ENCODE measurements at places on chromosomes 1 and 21.

- H3K27me3 ChIP-seq: peaks cover 57% of the 10 kb centered on the region
- no peak overlapping the region for H3K27ac ChIP-seq
- no peak overlapping the region for H3K4me3 ChIP-seq
- no peak for DNase-seq
- H3K36me3 ChIP-seq: no peaks in the 10 kb centered on the region
Measured at GRCh38 chr1:205452933-205453332, 2.9 kb downstream of the BLACAT1 start.

- no peaks in the 10 kb centered on the region for H3K36me3 ChIP-seq
- H3K27ac ChIP-seq: no peak overlapping the region
- no peak for DNase-seq
- H3K27me3 ChIP-seq: peaks cover 6% of the 10 kb centered on the region
- H3K4me3 ChIP-seq: no peak overlapping the region
Measured at GRCh38 chr1:112387807-112388206, 8.2 kb upstream of the CTTNBP2NL start.

GRCh38 chr1:166999075-166999474, 10.0 kb downstream of the MAEL start:
- H3K4me1 ChIP-seq: no peaks in the 10 kb centered on the region
- H3K27me3 ChIP-seq: no peaks in the 10 kb centered on the region

DNA sequence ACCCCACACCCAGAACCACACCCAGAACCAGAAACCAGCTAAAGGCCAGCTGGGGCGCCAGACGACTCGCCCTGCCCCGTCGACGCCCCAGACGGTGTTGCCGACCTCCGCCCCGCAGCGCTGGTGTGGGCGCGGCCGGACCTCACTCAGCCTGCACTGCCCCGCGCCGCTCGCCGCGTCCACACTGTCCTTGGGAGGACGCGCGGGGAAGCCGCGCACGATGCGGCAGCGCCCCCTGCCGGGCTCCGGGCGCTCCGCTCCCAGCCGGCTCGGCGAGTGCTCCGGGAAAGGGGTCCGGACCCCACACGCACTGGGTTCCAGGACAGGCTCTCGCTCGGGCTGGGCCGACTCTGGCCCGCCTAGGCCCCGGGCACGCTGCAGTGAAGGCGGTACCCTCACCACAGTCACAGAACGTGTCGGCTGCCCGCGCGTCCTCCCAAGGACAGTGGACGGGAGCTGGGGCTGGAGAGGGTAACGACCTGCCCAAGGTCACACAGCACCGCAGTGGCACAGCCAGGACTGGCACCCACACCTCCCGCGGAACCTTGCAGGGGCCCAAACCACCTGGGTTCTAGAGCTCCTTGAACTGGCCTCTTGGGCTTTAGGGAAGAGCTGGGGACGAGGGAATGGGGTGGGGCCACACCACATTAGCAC, 90.2 kb downstream of the DMRTA2 start:
- peak; percentile 36 for DNase-seq
- H3K4me1 ChIP-seq: peaks cover 14% of the 10 kb centered on the region
- H3K27me3 ChIP-seq: peaks cover 19% of the 10 kb centered on the region
- H3K36me3 ChIP-seq: no peaks in the 10 kb centered on the region

- H3K36me3 ChIP-seq: no peaks in the 10 kb centered on the region
- no peaks in the 10 kb centered on the region for H3K27me3 ChIP-seq
- no peak overlapping the region for H3K4me3 ChIP-seq
- no peaks in the 10 kb centered on the region for H3K4me1 ChIP-seq
- DNase-seq: no peak
- H3K27ac ChIP-seq: no peak overlapping the region
Measured at GRCh38 chr1:199020904-199021303, 382.1 kb downstream of the PTPRC start.

DNA sequence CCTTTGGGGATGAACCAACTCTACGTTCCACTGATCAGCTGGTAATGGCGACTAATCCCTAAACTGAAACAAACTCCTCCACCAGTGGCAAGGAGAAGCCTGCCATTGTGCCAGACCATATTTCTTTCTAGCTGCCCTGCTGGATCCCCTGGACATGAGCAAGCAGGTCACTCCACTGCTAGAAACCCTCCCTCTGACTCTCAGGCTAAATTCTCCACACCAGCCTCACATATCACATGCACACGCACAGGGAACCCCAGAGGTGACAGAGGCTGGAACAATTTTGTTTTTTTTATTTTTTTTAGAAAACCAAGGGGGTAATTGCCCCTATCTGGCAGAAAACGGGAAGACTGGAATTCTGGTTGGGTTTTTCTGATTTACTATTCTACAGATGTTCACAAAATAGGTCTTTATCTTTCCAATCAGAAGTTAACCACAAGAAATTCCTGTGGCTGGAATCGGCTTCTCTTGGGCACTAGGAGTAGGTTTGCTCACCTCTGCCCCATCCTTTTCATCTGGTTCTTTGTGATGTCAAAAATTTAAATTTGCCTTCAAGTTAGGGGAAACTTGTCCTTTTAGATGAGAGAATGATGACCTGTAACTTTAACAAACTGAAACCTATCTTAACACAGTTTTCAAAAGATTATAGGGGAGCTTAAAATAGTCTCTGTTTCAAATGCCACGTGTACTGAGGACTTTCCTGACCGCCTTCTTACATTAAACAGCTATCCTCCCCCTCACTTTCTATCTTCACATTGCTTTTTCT, 258.1 kb downstream of the SDCCAG8 start:
- peaks cover 27% of the 10 kb centered on the region for H3K36me3 ChIP-seq
- H3K4me3 ChIP-seq: no peak overlapping the region
- no peak overlapping the region for H3K27ac ChIP-seq
- DNase-seq: no peak
- H3K27me3 ChIP-seq: no peaks in the 10 kb centered on the region
- H3K4me1 ChIP-seq: peaks cover 7% of the 10 kb centered on the region

GRCh38 chr1:218164930-218165700, 120.0 kb upstream of the RRP15 start:
- peaks cover 19% of the 10 kb centered on the region for H3K4me1 ChIP-seq
- peaks cover 29% of the 10 kb centered on the region for H3K27me3 ChIP-seq
- H3K36me3 ChIP-seq: no peaks in the 10 kb centered on the region
- DNase-seq: no peak
- H3K27ac ChIP-seq: no peak overlapping the region

- H3K36me3 ChIP-seq: no peaks in the 10 kb centered on the region
- H3K27me3 ChIP-seq: peaks cover 43% of the 10 kb centered on the region
- peak overlapping the region; percentile 12 for H3K4me3 ChIP-seq
- H3K4me1 ChIP-seq: peaks cover 12% of the 10 kb centered on the region
- H3K27ac ChIP-seq: no peak overlapping the region
- DNase-seq: no peak
Measured at GRCh38 chr21:41317063-41317392, 427 bp downstream of the FAM3B start.

DNA sequence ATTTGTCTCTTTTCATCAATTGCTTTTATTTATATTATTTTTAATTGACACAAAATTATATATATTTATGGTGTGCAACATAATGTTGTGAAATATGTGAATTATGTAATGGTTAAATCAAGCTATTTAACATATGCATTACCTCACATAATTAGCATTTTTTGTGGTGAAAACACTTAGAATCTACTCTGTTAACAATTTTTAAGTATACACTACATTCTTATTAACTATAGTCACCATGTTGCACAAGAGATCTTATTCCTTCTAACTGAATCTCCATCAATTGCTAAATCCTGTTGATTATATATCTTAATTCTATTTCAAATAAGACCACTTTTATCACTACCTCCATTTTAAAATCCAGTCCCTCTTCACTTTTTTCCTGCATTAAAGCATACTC, 42.5 kb downstream of the PLPPR5 start:
- H3K27ac ChIP-seq: no peak overlapping the region
- no peak for DNase-seq
- H3K36me3 ChIP-seq: no peaks in the 10 kb centered on the region
- no peak overlapping the region for H3K4me3 ChIP-seq
- H3K4me1 ChIP-seq: no peaks in the 10 kb centered on the region

- H3K4me1 ChIP-seq: no peaks in the 10 kb centered on the region
- H3K4me3 ChIP-seq: no peak overlapping the region
- no peak for DNase-seq
- no peaks in the 10 kb centered on the region for H3K36me3 ChIP-seq
- H3K27me3 ChIP-seq: no peaks in the 10 kb centered on the region
- H3K27ac ChIP-seq: no peak overlapping the region
Measured at GRCh38 chr1:177351361-177352108, 180.8 kb downstream of the BRINP2 start.

GRCh38 chr1:93537924-93538323, 90.0 kb downstream of the FNBP1L start:
- no peaks in the 10 kb centered on the region for H3K36me3 ChIP-seq
- no peak for DNase-seq
- no peak overlapping the region for H3K27ac ChIP-seq
- H3K27me3 ChIP-seq: peaks cover 4% of the 10 kb centered on the region
- H3K4me1 ChIP-seq: no peaks in the 10 kb centered on the region

GRCh38 chr1:145979746-145980456, 15.4 kb downstream of the POLR3GL start:
- H3K4me3 ChIP-seq: peak overlapping the region; percentile 45
- peak overlapping the region; percentile 93 for H3K27ac ChIP-seq
- no peak for DNase-seq
- H3K36me3 ChIP-seq: peaks cover 10% of the 10 kb centered on the region
- peaks cover 77% of the 10 kb centered on the region for H3K4me1 ChIP-seq

- no peaks in the 10 kb centered on the region for H3K36me3 ChIP-seq
- H3K4me1 ChIP-seq: peaks cover 14% of the 10 kb centered on the region
- peaks cover 36% of the 10 kb centered on the region for H3K27me3 ChIP-seq
- H3K27ac ChIP-seq: no peak overlapping the region
- no peak overlapping the region for H3K4me3 ChIP-seq
Measured at GRCh38 chr1:203129501-203130231, 2.1 kb downstream of the ADORA1 start.

- no peaks in the 10 kb centered on the region for H3K4me1 ChIP-seq
- H3K4me3 ChIP-seq: no peak overlapping the region
- DNase-seq: no peak
- no peaks in the 10 kb centered on the region for H3K27me3 ChIP-seq
- H3K36me3 ChIP-seq: no peaks in the 10 kb centered on the region
Measured at GRCh38 chr1:182756423-182756822, 33.1 kb upstream of the NPL start.

DNA sequence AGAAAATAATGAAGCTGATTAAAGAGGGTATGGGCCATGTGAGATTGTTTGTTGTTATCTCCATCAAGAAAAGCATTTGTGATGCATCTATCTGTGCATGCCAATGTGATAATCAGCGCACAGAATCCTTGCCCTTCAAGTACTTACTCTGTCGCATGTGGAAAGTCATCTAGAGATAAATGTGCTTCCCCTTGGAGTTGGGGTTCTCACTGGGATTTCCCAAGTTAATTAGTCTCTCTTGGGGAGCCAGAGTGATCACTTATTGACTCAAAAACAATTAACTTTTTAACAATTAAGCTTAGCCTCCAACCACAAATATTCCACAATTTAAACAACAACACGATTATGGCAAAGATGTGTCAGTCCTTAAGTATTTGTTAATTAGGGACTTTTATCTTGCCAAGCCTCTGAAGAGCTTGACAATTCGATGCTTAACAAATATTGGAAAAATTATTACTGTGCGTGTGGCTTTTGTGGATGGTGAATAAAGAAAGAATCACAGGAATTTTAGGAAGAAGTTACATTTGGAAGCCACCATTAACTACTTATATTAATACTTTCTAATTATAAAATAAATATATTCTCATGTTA, 17.5 kb downstream of the RHOU start:
- no peaks in the 10 kb centered on the region for H3K36me3 ChIP-seq
- no peak overlapping the region for H3K4me3 ChIP-seq
- H3K4me1 ChIP-seq: peaks cover 6% of the 10 kb centered on the region
- no peak for DNase-seq
- H3K27ac ChIP-seq: no peak overlapping the region

All from CD4-positive, alpha-beta T cell (primary cell).